Activated CD4-positive, CD25-positive, alpha-beta regulatory T cell (primary cell): ENCODE measurements at places on chromosomes 5 and 9.

DNA sequence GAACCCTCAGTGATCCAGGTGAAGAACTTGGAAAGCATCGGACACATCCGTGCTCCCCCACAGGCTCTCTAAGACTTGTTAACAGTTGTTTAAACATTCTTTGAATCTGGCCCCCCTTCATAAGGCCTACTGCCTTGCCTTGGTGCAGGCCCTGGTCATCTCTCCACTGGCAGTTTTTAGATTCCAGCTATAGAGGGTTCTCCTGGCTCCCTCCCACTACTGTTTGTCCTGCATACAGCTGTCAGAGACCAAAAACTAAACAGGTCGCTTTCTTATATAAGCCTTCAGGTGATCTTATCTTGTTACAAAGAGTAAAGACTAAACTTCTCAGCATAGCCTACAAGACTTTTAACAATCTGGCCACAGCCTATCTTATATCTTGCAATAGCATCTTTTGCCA is 32.3 kb downstream of the NRG2 start:
- no peak for DNase-seq

GRCh38 chr5:180808461-180809000 is 5.9 kb upstream of the MGAT1 start:
- DNase-seq = no peak

DNA sequence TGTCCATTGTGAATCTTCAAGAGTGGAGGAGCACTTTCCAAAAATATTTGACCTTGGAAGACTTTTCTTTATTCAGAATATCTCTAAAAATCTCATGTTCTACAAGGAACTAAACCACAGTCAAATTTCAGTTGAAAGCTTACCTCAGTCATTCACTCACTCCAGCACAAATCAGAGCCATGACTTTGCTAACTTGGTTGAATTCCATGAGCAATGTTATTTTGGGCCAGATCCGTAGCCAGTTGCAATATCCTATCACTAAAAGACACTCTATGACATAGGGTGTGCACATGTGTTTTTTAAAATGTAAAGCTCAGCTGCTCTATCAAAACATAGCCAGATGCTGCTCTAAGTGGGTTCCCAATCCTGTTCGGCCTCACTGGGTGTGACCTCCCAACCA is 156.1 kb upstream of the ANKRD55 start:
- DNase-seq = no peak

GRCh38 chr9:129334105-129334935 is 156.3 kb upstream of the IER5L start:
- no peak for DNase-seq

- DNase-seq = peak; percentile 63
Measured at GRCh38 chr9:93159601-93160471, 24.1 kb upstream of the WNK2 start.

- DNase-seq = no peak
Measured at GRCh38 chr9:37034305-37034937, 353 bp upstream of the PAX5 start.

DNA sequence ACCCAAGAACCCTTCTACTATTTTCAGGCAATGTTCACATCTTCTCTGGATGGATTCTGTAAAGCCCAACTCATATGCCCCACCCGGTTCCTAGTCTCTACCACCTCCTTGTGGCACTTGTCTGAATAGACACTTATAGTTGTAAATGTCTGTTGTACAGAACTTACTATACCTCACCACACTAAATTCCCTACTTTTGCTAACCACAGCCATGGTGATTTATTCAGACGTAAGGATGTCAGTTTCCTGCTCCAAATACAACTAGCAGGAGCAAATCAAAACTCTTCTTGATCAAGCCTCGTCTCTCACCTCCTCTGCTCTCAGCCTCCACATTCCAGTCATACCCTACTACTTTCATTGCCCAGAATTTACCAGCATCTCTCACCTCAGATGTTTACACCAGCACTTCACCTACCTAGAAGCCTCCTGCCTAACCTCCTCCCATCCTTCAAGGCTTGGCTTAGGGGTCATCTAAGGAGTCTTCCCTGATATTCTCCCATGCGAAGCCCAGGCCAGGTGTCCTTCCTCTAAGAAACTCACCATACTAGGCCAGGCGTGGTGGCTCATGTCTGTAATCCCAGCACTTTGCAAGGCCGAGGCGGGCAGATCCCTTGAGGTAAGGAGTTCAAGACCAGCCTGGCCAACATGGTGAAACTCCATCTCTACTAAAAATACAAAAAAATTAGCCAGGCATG is 75.5 kb downstream of the MAPKAP1 start:
- DNase-seq = no peak

GRCh38 chr5:112036206-112036605 is 279.2 kb upstream of the NREP start:
- DNase-seq = no peak
